ENCODE measurements at places on chromosomes 7 and 10. TPM values are rescaled to one million over a fixed set of nuclear protein-coding genes. Genes with fewer than 3 reads are reported as not detected.

Gene CRTAC1
- not detected for total RNA-seq

Gene NEUROG3
- total RNA-seq = not detected

Gene NPC1L1
- total RNA-seq = 0.03 TPM

Gene MEOX2
- 52.5 TPM for total RNA-seq

Gene HEPACAM2
- total RNA-seq = not detected

Gene NUDT13
- 1.3 TPM for total RNA-seq
